Aorta (tissue), 5 donors: ENCODE measurements at places on chromosomes 6 and 20. TPM values are rescaled to one million over a fixed set of nuclear protein-coding genes. Genes with fewer than 3 reads are reported as not detected.

ERGIC3 gene
- 140 TPM for total RNA-seq

GPR31 gene
- not detected for total RNA-seq

C2 gene
- 46.6 TPM for total RNA-seq

CAP2 gene
- 28.4 TPM for total RNA-seq

SAPCD1 gene
- 0.68 TPM for total RNA-seq

DNA sequence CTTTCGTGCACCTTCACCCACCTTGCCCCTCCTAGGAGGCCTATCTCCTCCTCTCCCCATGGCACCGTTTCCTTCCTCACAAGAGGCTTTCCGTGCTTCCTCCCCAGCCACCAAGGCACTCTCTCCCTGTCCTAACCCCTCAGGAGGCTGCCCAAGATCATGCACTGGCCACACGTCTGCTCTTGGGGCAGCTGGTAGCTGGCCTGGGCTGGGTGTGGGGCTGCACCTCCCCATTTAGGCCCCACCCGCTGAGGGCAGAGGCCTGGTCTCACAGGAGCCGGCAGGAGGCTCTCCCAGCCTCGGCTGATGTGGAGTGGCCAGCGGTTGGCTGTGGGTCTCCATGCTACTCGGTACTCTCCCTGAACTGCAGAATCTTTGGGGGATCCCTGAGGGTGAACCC lies 13.6 kb downstream of the NOL4L start:
- no peak for DNase-seq

DNA sequence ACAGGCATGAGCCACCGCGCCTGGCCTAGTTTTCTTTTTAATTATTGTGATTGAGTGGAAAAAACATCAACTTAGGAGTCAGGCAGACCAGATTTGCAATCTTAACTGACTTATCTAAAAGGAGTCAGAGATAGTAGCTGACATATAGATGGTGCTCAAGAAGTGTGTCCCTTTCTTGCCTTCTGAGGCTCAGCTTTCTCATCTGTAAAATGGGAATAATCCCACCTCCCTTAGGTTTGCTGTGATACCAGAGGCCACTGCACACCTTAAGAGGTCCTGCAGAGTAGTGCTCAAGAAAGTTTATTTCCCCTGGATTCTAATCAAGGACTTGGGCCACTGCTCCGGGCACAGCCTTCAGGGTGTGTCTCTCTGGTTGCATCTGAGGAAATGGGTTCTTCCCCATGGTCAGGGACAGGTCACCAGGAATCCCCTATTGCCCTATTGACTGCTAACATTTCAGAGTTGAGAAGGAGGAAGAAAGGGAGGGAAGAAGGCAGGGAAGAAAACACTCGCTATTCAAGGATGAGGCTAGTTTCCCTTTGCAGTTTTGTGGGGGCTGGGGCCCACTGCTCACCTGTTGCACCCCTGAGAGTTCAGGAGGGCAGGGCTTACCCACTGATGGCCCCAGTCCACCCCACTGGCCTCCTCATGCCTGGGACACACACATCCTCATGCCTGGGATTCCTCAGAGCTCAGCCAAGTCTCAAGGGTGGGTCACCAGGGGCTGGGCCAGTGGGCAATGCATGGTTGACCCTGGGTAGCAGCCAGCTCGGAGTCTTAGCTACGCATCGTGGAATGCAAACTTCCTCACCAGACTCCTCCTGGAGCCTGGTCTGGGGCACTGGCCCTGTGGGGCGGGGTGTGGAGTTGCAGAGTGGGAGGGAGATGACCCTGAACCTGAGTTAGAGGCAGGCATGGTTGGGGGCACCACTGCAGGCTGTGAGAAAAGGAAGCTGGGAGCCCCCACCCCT lies 21.2 kb downstream of the C6orf132 start:
- DNase-seq = no peak

DNA sequence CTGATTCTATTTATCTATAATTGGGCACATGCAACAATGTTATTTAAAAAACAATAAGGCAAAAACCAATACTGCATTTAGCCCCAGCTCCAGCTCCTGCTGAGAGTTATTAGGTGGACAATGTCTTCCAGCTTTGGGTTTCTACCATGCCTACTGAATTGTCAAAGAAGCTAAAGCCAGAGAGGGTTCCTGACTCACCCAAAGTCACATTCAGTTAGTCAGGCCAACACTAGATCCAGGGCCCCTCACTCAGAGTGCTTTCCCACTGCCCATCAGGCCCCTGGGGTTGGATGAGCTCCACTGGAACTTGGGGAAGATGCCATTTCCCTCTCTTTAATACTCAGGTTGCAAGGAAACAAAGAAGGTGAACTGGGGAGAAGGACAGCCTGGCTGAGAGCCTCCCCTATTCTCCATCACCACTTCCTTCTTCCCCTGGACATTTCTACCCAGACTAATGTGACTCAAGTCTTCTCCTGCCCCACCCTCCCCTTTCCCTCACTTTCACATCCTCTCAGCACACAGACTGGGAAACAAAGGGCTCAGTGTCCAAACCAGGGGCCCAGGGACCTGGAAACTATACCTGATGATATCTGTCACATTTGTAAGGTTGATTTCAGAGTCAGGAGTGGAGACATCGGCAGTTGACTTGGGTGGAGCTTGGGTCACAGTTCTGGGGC lies 6.0 kb downstream of the TREM1 start:
- DNase-seq = no peak

- no peak for DNase-seq
Measured at GRCh38 chr6:73290435-73290834, 27.4 kb upstream of the KHDC1 start.

GRCh38 chr6:168584249-168584648 lies 143.3 kb downstream of the SMOC2 start:
- DNase-seq = no peak

DNA sequence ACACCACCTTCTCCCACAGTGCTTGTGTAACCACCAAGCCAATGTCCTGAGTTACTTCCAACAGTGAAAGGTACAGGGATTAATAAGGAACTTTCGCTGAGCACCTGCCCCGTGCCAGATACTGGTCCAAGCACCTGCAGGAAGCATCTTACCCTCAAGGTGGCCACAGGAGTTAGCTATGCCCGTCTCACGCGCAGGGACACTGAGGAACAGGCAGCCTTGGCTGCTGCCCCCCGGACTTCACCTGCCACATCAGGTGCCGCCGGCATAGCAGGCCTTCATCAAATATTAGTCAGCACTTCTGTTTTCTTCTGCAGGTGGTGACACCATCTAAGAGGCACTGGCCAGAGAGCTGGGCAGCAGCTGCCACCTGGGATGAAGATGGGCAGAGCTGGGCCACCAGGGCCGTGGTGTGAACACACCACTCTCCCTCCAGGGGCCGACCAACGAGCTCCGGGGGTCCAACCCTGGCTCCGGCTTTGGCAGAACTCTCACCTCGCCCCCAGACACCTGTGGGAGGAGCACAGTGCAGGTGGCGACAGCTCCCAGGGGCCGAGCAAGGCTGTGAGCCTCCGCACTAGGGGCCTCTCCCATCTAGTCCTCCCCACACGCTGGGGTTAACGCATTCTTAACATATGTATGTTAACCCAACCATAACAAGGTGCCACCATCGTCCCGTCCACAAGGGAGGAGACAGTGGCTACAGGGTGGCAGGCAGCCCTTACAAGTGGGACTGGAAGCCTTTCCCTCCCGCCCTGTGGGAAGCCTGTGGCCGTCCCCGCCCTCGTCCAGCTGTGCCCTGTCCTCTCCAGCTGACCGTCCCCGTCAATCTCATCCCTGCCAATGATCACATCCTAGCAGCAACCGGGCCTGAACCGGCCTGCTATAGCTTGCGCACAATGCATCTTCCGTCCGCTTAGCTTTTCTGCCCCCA lies 2.9 kb upstream of the PPDPF start:
- peak; percentile 69 for DNase-seq

GRCh38 chr6:35668744-35669450 lies 19.8 kb downstream of the FKBP5 start:
- DNase-seq = no peak
